MM.1S (cell line): ENCODE measurements at places on chromosomes 1 and 21.

DNA sequence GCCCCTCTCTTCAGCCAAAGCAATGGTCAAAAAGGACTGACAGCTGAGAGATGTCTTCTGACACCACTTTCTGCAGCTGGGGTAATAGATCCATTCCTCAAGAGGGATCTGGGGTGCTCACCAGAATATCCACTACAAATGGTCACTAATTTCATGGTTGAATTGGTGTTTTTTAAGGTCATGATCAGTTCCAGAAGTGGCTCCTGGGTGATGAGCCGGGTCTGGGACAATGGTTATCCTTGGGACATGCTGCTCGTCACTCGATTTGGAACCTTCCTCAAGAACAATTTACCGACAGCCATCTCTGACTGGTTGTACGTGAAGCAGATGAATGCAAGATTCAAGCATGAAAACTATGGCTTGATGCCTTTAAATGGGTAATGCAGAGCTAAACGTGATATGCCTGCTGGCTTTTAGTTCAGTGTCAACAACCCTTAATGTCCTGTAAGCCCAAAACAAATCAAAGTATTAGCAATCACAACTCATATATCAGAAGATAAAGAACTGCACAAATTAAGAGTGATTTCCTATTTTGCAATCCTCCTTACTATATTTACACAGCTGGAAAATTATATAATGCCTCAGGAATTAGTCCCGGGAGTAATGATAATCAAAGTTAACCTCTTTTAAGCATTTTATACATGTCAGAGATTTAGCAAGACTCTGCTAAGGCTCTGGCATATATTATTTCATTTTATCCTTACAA, 20.1 kb downstream of the FMO3 start:
- H3K27me3 ChIP-seq: no peaks in the 10 kb centered on the region
- H3K27ac ChIP-seq: no peak overlapping the region
- DNase-seq: no peak
- H3K4me3 ChIP-seq: no peak overlapping the region
- H3K36me3 ChIP-seq: no peaks in the 10 kb centered on the region
- H3K4me1 ChIP-seq: no peaks in the 10 kb centered on the region

DNA sequence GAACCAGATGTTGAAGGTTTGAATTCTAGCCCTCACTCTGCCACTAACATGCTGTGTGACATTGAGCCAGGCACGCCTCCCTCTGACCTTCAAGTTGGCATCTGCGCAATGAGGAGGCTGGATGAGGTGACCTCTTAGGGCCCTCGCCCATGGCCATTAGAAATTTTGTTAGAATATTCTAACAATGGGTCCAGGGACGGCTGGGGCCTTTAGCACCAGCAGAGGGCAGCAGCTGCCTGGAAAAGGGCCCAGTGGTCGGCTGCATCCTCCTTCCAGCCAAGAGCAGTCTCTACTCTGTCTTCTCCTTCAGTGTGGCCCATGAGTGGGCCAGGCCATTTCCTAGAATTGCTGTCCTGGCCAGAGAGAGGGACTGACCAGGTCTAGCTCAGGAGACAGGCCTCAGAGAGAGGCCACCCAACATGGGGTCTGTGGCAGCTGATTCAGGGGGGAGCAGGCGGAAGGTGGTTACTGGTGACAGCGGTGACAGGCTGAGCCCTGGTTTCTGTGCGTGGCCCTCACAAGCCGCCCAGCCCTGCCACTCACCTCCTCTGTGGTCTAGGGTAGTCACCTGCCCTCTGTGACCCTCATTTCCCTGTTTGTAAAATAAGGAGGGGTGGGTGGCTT, 101.3 kb upstream of the ACTL8 start:
- H3K36me3 ChIP-seq: no peaks in the 10 kb centered on the region
- no peaks in the 10 kb centered on the region for H3K4me1 ChIP-seq
- H3K27me3 ChIP-seq: peaks cover 71% of the 10 kb centered on the region
- no peak overlapping the region for H3K4me3 ChIP-seq
- no peak overlapping the region for H3K27ac ChIP-seq

GRCh38 chr1:59670662-59671061, 144.1 kb upstream of the HOOK1 start:
- no peaks in the 10 kb centered on the region for H3K27me3 ChIP-seq
- no peaks in the 10 kb centered on the region for H3K36me3 ChIP-seq
- no peak overlapping the region for H3K27ac ChIP-seq
- H3K4me3 ChIP-seq: no peak overlapping the region
- H3K4me1 ChIP-seq: no peaks in the 10 kb centered on the region

DNA sequence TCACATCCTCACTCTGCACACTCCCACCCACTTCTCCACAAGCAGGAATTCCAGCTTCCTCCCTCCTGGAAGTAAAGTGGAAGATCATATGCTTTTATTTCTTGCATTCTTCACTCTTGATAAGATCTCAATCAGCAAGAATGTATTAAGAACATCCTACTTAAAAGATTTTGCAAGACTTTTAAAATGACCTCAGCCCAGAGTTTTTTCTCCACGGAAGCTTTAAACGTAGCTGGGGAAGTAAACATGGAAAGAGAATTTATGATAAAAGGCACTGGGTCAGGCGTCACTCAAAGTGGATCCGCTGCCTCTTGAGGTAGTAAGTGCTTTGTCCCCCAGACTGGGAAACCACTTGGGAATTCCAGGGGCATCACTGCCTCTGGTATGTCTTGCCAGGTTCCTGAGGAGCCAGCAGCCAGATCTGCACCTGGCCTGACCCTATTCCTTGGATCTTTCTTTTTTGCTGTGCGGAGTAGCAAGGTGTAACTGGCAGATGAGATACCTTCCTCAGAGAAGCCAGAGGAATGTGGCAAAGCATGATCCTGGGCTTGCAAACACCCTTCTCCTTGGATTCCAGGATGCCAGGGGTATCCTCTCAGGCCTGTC, 33.9 kb downstream of the CDK18 start:
- no peak for DNase-seq
- H3K4me3 ChIP-seq: no peak overlapping the region
- no peaks in the 10 kb centered on the region for H3K36me3 ChIP-seq

DNA sequence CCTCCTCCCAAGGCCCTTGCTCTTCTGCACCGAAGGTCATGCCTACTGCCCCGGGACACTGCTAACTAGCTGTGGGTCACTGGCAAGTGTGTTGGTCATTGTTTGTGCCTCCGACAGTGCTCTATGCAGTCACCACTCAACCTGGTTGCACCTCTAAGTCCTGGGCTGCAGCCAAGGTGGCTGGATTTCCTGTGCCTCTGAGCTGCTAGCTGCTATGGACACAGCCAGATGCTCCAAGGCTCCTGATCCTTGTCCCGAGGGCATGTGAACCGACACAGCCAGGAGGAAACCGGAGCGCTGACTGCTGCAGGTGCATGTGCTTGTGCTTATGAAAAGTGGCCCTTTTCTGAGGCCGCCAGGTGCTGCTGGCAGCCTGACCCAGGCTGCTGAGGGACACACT, 14.7 kb upstream of the SPOCD1 start:
- DNase-seq: no peak
- no peaks in the 10 kb centered on the region for H3K27me3 ChIP-seq
- H3K4me3 ChIP-seq: no peak overlapping the region
- no peak overlapping the region for H3K27ac ChIP-seq
- H3K4me1 ChIP-seq: no peaks in the 10 kb centered on the region; the same call in 1 of the 2 replicates
- H3K36me3 ChIP-seq: no peaks in the 10 kb centered on the region

- no peak for DNase-seq
- H3K4me1 ChIP-seq: no peaks in the 10 kb centered on the region
- no peaks in the 10 kb centered on the region for H3K36me3 ChIP-seq
- no peak overlapping the region for H3K27ac ChIP-seq
Measured at GRCh38 chr1:240093120-240093961, 1.7 kb downstream of the FMN2 start.

DNA sequence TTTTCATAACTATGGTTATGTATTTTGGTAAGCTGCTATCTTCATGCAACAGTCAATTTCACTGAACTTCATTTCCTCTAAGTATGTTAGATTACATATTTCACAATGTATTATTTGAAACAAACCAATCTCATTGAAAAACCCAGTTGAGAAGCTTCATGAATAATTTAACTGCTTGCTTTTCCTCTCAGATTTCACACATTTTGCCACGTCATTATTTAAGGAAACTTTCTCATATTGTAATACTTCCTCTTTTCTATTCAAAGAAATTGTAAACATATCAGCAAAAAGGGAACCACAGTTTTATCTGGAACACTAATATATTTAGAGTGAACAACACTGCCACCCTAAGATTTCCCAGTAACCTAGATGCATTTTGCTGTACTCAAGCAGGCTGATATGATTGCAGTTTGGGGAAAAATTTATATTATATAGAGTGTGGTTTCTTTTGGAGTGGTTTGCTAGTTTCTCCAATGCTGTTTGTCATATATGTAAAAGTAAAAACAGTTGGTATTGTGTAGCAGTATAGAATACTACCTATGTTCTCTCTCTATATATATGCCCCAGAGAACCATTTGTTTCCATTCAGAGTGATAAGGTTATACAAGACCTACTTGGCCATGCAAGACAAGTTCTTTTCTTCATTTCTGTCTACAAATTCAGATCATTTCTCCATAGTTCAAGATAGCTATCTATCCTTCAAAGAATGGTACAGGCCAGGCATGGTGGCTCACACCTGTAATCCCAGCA, 28.4 kb upstream of the AHCTF1 start:
- no peak overlapping the region for H3K27ac ChIP-seq
- peaks cover 3% of the 10 kb centered on the region for H3K4me1 ChIP-seq
- no peaks in the 10 kb centered on the region for H3K36me3 ChIP-seq

GRCh38 chr1:218699865-218700264, 354.7 kb downstream of the TGFB2 start:
- H3K27me3 ChIP-seq: no peaks in the 10 kb centered on the region
- no peak overlapping the region for H3K27ac ChIP-seq
- no peak for DNase-seq
- H3K36me3 ChIP-seq: no peaks in the 10 kb centered on the region

- no peaks in the 10 kb centered on the region for H3K36me3 ChIP-seq
- no peaks in the 10 kb centered on the region for H3K27me3 ChIP-seq
- no peak overlapping the region for H3K4me3 ChIP-seq
Measured at GRCh38 chr1:12503709-12504108, 114.3 kb downstream of the DHRS3 start.

DNA sequence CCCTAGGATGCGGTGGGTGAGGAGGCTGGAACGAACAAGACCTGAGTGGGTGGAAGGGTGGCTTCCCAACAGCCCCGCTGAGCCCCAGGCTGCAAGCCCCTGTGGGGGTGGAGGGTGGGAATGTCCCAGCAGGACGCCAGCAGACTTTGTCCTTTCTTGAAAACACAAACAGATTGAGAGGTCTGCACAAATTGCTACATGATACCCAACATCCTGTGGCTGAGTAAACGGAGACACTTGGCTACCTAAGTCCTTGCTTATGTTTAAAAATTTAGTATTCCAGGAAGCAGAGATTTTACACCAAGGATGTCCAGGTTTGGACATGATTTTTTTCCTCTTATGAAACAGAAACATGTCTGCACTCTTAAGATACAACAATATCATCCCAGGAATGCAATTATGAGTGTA, 11.8 kb upstream of the F3 start:
- H3K27ac ChIP-seq: no peak overlapping the region
- DNase-seq: no peak
- H3K36me3 ChIP-seq: no peaks in the 10 kb centered on the region
- H3K4me1 ChIP-seq: no peaks in the 10 kb centered on the region
- no peak overlapping the region for H3K4me3 ChIP-seq

DNA sequence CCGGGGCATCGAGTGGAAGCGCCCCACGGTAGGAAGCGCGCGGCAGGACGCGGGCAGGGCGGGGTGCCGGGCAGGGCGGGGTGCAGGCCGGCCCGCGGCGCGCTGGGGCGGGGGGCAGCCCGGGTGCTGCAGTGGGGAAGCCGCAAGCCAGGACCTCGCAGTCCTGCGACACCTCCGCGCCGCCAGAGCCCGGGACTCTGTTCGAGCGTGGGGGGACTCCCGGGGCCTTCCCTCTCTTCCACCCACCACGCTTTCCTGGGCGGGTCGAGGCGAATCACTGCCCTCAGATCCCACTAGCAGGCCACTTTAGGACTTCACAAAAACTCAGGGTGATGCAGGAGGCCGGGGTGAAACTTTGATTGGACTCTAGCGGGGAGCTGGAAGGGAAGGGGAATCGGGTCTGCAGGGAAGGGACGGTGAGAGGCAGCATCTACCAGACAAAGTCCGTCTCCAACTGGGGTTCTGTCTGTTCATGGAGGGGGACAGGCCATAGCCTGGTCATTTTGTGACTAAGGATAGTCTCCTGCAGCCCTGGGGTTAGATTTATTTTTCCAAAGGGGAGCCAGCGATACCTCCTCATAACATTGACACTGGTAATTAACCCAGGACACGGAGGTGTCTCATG, 623 bp downstream of the CAPN2 start:
- DNase-seq: no peak
- peaks cover 56% of the 10 kb centered on the region for H3K4me1 ChIP-seq
- no peak overlapping the region for H3K27ac ChIP-seq
- no peaks in the 10 kb centered on the region for H3K27me3 ChIP-seq
- no peaks in the 10 kb centered on the region; the same call in 1 of the 2 replicates for H3K36me3 ChIP-seq

- DNase-seq: no peak
- no peaks in the 10 kb centered on the region for H3K27me3 ChIP-seq
- H3K36me3 ChIP-seq: no peaks in the 10 kb centered on the region
- H3K27ac ChIP-seq: no peak overlapping the region
Measured at GRCh38 chr1:91776068-91776794, 109.7 kb downstream of the TGFBR3 start.

DNA sequence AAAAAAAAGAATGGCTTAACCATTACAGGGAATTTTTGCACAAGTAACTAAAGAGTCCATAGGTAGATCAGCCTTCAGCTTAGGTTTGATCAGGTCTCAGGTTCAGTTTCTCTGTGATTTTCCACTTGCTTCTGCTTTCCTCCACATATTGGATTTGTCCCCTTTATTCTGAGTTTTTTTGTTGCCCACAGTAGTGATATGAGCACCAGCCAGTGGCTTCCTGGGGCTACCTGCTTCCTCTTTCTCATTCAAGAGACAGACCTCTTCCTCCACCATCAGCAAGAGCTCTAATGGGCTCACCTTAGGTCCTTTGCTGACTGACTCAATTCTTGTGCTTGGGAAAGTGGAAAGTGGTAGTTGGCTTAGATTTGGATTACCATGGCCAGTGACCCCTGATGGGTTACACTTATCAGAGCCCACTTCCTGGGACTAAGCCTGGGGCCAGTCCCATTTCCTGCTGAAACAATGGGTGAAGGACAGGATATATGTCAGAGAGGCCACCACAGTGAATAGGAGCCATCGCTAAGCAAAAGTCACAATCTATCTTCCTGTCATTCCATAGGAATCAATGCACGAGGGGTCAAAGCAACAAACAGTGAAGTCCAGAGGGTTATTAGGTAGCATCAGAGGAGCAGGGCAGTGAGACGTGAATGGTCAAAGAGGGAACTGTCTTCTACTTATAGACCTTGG, 12.8 kb upstream of the PLA2G2E start:
- peaks cover 23% of the 10 kb centered on the region; the same call in 1 of the 2 replicates for H3K27me3 ChIP-seq
- no peak overlapping the region for H3K4me3 ChIP-seq
- H3K27ac ChIP-seq: no peak overlapping the region
- no peaks in the 10 kb centered on the region for H3K36me3 ChIP-seq
- no peaks in the 10 kb centered on the region for H3K4me1 ChIP-seq
